Stimulated activated CD4-positive, alpha-beta T cell treated with anti-CD3 and anti-CD28 coated beads, Interleukin-15, amount 100 ng/mL, for 1 hour (primary cell): ENCODE measurements at places on chromosomes 7 and 10.

GRCh38 chr10:61612009-61612408 is 50.7 kb upstream of the CABCOCO1 start:
- DNase-seq, result no peak

- no peak for DNase-seq
Measured at GRCh38 chr10:5195727-5196374, 786 bp upstream of the AKR1C4 start.

GRCh38 chr10:90319188-90319914 is 538.5 kb downstream of the HTR7 start:
- DNase-seq, result no peak

GRCh38 chr7:144483189-144483588 is 79.7 kb upstream of the NOBOX start:
- no peak for DNase-seq

DNA sequence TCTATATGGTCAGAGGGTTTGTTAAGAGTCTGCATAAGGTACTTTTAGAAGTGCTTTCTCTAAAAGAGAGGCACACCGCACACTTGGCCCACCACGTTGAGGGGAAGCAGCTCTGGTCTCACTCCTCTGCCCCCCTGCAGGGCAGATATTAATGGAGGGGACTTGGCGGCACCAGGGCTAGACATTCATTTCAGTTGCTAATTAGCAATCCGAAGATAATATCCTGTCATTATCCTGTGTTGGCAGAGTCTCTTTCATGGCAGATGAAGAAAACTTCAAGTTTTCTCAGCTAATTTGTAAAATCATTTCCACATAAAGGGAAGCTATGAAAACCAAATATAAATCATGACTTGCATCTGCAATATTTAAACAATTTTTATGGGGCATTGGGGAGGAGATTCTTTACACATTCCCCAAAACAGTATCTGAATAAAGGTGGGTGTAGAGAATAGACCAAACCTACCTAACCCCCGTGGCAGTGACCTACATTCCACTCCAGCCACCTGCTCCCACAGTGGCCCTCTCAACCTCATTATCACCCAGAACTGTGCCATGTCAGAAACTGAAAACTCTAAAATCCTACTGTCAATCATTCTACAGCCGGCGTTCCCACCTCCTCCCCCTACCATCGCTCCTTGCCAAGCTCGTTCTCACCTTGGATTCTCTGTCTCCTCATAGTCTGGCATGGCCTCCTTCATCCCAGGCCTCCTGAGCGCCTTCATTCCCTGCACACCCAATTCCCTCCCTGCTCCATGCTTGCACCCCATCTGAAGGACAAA is 54.1 kb upstream of the STK17A start:
- DNase-seq, result no peak

DNA sequence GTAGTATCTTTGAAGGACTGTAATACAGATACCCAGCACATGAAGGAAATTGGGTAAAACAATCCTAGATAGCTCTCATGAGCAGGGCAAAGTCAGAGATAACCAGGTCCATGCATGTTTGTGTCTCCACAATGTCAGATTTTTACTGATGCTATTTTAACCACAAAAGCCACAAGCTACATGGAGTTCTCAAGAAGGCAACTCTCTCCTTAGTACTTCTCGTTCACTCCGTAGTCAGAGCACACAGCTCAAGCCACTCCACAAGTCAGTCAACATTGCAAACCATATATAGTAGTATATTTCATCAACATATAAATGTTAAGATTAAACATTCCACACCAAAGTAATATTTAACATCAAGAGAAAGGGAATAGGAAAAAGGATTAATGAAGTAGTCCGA is 98.0 kb upstream of the PIK3CG start:
- DNase-seq, result no peak

GRCh38 chr7:157309988-157310668 is 26.7 kb upstream of the DNAJB6 start:
- no peak for DNase-seq

DNA sequence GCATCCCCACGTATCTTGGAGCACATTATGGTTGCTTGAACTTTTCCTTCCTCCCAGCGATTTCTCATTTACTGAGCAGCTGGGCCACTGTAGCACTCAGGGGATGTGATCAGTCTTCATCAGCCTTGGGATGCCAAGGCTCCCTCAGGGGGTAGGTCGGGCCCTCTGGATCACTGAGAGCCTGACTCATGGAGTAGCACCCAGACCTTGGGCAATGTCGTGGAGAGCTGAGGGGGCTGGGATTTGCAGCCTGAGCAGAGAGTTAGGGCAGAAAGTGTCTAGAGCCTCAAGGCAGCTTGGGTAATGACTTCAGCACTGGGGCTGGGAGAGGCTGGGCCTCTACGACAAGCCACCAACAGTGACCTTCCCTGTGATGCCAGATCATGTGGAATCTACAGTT is 86.5 kb upstream of the CXCL12 start:
- no peak for DNase-seq

GRCh38 chr10:6778992-6779701 is 199.1 kb upstream of the PRKCQ start:
- DNase-seq, result no peak

DNA sequence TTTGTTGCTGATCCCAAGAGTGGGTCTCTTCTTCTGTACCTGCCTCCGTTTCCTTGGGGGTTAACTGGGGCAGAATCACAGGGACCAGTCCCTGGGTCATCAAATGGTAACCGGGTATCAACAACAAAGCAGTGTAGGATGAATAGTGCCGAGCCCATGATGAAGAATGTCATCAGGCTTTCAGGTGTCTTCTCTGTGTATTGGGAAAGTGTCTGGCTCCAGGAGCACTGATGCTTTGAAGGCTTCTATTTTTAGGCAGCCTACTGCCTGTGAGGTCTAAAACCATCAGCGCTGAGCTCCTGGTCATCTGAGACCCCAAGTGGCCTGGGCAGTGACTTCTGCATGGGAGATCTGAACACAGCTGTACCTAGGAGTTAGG is 48.2 kb upstream of the SHH start:
- DNase-seq, result no peak

GRCh38 chr7:20240080-20240926 is 23.1 kb upstream of the MACC1 start:
- no peak for DNase-seq

DNA sequence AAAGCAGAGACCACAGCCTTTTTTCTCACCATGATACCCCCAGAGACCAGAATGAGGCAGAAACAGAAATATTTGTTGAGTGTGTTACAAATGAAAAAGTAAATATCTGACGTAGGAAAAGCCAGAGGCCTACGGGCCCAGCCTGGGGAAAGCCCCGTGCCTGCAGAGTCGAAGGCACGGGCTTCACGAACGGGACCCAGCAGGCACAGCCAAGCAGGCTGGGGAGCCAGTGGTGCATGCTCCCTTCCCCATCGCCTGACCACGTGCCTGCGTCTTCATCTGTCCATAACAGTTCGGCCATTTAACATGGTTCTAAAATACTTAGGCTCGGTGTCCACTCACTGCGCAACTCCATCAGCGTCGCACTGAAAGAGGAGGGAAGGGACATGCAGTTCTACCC is 50.8 kb downstream of the SLIT1 start:
- no peak for DNase-seq

GRCh38 chr10:71006506-71006905 is 118.1 kb upstream of the PCBD1 start:
- no peak for DNase-seq

- DNase-seq, result no peak
Measured at GRCh38 chr7:25384788-25385505, 156.7 kb upstream of the NPVF start.

- no peak for DNase-seq
Measured at GRCh38 chr10:6737080-6737641, 157.1 kb upstream of the PRKCQ start.

GRCh38 chr10:75015442-75015841 is 96.0 kb upstream of the SAMD8 start:
- no peak for DNase-seq

- DNase-seq, result no peak
Measured at GRCh38 chr7:99837649-99838361, 10.0 kb downstream of the CYP3A43 start.

DNA sequence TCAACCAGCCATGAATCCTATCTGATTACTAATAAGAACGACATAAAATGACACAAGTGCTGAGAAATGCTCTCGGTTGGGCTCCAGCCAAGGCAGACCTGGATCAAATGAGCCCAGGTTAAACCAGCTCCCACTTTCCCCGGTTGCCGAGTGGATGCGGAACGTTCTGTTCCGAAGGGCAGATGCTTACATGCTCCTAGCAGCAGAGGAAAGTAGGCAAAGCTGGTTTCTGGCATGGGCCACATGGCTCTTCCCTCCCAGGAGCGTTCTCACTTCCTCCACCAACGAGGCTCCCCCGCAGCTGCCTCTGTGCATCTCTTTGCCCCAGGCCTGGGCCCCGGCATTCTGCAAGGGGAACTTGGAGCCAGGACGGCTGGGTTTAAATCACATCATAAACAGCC is 61.8 kb upstream of the SDK1 start:
- DNase-seq, result no peak

- no peak for DNase-seq
Measured at GRCh38 chr10:78889536-78890063, 179.2 kb upstream of the ZMIZ1 start.

DNA sequence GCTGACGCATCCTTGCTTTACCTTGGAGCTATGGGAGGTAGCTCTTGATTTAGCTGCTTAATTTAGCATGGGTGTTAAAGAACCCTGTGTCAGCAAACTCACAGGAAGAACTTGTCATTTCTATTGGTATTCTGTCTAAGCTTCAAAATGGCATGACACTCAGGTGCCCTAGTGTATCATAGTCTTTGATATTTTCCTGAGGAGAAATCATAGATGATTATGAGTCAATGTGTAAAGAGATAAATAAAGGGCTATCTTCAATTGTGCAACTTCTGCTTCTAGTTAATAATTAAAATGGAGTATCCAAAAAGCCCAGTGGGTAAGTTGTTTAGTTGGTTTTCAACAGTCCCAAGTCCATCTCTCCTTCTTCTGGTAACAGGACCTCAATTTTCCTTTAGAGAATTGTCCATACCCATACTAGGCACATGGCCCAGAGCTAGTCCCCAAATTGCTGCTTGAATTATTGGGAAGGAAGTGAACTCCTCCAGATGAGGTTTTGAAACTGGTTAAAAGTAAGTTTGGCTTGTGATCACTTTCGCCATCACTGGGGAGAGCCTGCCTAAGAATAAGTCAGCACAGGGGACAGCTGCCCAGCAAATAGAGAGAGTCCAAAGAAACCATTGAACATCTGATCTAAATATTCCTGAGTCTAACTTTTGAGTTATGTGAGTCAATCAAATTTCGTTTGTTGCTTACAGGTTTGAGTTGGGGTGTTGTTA is 169.0 kb upstream of the PHYHIPL start:
- DNase-seq, result no peak

DNA sequence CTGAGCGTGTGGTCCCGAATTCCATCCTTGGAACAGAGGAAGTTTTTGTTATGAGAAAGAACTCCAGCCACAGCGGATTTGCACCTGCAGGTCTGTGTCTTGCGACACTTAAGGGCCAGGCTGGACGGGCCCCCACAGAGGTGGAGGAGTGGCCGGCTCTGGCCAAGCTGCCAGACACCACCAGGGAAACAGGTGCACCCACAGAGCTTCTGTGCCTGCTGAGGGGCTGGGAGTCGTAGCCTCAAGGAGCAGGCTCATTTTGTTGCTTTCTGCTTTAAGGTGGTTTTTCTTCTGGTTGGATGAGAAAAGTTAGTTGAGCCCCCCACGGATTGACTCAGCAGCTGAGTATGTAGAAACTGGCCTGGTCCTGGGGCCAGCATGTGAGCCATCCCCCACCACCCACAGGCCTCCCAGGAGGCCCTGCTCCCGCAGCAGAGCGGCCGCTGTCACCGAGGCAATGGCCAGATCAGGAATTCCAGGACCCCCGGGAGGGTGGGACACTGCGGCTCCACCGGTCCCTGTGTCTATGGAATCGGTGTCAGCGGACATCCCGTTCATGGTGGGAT is 41.9 kb downstream of the NKX6-2 start:
- DNase-seq, result no peak

GRCh38 chr7:92155108-92155739 is 20.9 kb upstream of the CYP51A1 start:
- DNase-seq, result no peak

- no peak for DNase-seq
Measured at GRCh38 chr10:124605856-124606812, 138.0 kb downstream of the FAM53B start.

- no peak for DNase-seq
Measured at GRCh38 chr7:46810986-46811385, 770.9 kb downstream of the TNS3 start.

DNA sequence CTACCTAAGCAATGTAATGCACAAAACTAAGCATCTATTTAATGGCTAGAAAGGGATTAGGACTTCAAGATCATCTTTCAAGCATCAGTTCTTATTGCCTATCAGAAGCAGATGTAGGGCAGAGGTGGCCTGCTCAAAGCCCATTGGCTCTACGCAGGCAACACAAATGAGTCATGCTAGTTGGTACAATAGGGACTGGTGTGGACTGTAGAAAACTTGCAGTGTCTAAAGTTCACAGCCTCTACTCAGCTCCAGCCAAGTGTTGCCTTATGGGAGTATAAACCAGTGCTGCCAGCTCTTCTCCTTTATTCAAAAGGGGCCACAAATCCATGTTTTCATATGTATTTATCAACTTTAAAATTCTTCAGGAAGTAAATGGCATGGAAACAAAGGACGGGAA is 31.7 kb downstream of the ASAH2 start:
- DNase-seq, result no peak

- no peak for DNase-seq
Measured at GRCh38 chr7:2175514-2175913, 57.2 kb downstream of the MAD1L1 start.

DNA sequence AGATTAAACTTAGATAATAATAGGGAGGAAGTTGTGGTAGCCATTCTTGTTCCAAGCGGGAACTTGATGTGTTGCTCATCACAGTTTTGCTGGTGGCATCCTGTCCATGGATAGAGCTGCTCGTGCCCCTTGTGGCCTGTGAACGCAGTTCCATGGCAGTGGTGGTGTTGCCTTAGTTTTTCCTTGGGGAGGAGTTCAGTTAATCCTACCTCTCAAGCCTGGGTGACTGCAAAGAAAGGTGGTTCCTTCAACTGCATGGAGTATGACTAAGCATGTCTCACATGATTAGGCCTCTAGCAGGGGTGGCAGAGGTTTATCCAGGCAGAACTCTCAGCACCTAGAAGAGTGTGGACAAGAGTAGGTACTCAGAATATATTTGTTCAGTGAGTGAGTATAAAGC is 99.7 kb downstream of the MAPK8 start:
- no peak for DNase-seq

DNA sequence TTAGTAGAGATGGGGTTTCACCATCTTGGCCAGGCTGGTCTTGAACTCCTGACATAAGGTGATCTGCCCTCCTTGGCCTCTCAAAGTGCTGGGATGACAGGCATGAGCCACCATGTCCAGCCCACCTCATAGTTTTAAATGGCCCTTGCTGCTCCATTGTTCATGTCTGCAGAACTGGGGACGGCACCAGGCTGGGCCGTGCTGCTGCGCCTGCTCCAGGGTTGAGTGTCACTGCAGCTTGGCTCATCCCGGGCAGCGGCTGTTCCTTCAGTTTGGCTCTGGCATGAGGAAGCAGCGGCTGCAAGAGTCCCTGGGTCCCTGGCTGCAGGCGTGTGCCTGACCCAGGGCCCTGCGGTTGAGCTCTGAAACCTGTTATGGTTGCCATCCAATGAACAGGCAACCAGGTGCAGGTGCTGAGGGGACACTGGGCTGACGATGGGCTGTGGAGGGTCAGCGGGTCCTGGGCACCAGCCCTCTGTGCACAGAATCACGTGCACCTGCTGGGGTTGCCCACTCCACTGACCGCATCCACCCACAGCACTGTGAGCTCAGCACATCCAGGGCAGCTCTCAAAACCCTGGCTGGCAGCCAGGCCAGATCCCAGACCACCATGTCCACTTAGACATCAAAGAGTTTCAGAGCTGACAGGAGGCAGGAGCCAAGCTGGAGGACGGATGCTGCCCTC is 70.2 kb upstream of the PPP2R2D start:
- no peak for DNase-seq
